HFFc6 (cell line): ENCODE measurements at places on chromosomes 6 and 20.

GRCh38 chr6:164996838-164997237 lies 312.6 kb downstream of the C6orf118 start:
- DNase-seq = no peak

- DNase-seq = no peak
Measured at GRCh38 chr20:10250902-10251301, 32.3 kb downstream of the SNAP25 start.

DNA sequence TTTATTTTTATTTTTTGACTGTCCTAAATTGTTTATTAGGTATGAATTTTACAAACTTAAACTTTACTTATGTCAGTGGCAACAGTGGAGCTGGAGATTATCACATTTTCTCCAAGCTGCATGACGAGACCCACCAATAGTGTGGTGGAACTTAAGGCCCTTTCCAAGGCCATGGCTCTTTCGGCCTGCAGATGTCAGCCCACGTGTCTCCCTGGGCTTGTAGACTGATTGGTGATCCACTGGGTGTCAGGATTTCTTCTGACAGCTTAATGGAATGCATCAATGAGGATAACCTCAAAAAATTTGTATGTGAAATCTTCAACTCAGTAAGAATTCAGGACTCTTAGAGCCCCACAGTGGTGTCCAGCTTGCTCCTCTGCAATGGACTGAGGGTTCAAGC lies 32.3 kb upstream of the OVOL2 start:
- no peak for DNase-seq

GRCh38 chr6:159056899-159057298 lies 12.1 kb upstream of the TAGAP start:
- no peak for DNase-seq

DNA sequence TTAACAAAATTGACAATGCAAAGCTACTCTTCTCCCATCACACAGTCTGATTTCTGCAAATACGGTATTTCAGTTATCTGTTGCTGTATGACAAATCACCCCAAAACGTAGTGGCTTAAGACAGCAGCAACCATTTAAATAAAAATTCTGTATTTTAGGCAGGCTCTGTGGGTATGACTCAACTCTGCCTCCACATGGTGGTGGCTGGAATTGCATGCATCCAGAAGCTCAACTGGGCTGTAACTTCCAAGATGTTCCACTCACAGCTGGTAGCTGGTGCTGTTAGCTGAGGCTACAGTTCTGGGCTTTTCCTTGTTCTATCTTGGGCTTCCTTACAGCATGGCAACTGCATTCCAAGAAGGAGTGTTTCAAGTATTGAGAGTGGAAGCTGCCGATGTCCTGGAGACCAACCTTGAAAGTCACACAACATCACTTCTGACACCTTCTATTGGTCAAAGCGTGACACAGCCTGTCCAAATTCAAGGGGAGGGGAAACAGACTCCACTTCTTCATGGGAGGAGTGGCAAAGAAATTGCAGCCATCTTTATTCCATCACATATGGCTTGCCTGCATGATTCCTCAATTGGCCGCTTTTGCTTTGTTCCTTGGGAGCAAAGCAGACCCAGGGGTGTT lies 39.7 kb upstream of the TULP1 start:
- DNase-seq = peak; percentile 36

DNA sequence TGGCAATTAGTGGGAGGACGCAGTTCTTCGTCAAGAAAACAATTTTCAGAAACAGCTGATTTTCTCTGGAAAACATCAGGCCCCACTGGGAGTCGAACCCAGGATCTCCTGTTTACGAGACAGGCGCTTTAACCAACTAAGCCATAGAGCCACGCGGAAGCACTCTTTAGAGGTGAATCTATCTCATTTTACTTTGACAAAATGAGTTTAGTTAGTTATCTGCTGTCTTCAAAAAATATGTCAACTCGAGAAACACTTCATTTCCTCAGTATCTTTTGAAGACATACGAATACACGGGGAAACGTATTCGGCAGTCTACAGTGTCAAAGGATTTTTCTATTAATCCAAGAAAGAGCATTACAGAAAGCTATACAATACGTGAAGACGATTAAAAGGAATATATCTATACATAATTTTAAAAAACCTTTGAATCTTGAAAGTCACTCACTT lies 26.7 kb downstream of the GPX6 start:
- DNase-seq = peak; percentile 81

DNA sequence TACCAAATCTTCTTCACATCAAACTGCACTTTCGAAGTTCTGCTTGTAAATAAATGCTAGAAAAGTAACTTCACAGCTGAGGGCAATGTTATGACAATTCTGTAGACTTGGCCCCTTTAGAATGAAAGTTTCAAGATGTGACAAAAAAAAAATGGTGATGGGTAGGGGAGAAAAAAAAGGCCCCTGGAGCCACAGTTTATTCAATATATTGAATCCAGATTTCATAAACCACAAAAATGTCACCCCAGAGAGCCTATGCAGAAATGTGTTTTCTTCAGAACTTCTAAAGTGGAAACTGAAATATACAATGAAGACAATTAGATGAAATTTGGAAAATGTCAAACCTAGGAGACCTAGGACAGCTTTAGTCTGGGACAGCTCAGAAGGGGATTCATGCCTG lies 143.1 kb downstream of the EDN3 start:
- DNase-seq = no peak

DNA sequence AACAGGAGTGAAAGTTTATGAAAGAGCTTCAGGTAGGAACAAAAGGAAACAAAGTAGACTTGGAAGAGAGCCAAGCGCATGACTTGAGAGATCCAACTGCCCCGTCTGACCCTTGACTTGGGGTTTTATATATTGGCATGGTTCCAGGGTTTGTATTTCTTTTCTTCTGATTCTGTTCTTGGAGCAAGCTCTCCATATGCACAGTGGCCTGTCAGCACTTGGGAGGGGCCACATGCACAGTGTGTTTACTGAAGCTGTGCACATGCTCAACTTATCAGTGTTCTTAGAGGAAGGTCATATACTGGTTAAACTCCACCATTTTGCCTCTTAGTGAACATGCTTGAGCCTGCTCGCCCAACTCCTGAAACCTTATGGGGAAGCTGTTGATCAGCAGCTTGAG lies 953.7 kb downstream of the TFAP2A start:
- DNase-seq = no peak

DNA sequence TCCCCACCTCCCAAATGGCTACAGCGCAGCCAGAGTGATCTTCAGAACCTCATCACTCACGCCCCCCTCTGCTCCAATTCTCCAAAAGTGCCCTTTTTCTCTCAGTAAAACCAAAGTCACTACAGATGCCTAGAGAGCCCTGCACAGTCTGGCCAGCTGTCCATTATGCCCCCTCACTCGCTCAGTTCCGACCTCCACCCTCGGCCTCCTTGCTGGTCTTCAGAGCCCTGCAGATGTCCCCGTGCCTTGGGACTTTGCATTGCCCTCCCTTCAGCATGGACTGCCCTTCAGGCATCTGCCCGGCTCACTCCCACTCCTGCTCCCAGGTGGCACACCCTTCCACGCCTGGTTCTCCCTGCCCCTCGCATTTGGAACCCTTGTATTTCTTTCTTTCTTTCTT lies 1.1 kb upstream of the RAET1E start:
- DNase-seq = no peak

GRCh38 chr6:129596522-129596921 lies 113.5 kb downstream of the ARHGAP18 start:
- no peak for DNase-seq

GRCh38 chr20:17843246-17844132 lies 125.1 kb downstream of the SNX5 start:
- peak; percentile 97 for DNase-seq

DNA sequence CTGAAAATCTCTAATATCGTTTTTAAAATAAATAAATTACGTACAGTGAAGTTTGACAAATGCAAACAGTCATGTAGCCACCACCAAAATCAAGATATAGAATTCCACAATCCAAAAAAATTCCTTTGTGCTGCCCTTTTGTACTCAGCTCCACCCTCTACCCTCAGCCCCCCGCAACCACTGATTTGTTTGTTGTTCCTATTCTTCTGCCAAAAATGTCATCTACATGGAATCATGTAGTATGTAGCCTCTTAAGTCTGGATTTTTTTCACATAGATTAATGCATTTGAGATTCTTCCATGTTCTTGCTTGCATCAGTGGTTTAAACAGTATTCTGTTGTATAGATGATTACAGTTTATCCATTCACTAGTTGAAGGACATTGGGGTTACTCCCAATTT lies 8.5 kb upstream of the REPS1 start:
- no peak for DNase-seq

DNA sequence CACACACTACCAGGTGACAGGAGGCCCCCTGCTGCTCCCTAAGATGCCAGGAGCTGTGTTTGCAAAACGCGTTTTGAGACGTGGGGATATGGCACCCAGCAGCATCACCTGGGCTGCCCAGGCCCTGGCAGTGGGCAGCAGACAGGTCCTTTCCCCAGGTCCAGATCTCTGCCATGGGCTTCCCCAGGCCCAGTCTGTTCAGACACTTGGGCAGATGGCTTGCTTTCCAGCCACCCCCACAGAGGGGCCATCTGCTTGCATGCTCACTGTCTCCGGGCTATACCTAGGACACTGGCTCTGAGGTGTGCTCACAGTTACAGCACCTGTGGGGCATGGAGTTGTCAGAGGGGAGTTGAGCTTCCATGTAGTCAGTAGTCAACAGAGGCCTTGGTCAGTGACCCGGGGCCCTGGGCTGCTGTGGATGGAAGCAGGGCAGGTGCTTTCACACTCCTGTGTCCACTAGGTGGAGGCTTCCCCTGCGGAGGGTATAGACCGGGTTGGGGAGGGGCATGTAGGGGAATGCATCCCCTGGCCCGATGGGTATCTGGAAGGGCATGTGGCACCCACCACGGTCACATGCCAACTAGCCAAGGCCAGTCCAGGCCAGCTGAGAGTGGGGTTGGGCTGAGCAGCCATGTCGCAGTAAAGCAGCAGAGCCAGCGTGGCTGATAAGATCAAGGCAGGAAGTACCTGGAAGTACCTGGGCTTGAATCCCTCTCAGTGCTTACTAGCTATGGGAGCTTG lies 185.4 kb upstream of the SLC24A3 start:
- DNase-seq = no peak

DNA sequence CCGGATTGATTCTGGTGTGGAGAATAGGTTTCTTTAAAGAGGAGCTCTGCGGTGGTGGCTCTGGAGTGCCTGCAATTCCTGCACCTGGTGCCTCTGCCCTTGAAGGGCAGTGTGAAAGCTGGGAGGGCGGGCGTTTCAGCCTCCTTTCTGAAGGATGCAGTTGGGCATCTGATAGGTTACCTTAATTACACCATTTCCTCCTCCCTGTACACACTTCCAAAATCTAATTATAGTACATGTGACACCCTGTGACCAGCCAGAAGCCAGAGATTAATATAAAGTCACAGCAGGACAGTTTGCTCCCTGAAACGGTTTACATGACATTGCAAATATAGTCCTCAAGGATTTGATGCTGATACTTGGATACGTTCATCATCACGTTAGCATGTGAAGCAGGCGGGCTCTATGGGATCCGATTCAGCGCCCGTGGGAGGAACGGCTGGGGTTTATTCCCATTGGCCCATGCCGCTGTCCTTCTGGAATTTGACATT lies 548.2 kb downstream of the QKI start:
- DNase-seq = no peak

- DNase-seq = peak; percentile 57
Measured at GRCh38 chr6:116118608-116119007, 7.3 kb downstream of the COL10A1 start.

GRCh38 chr6:16305788-16306187 lies 67.4 kb downstream of the GMPR start:
- DNase-seq = no peak

DNA sequence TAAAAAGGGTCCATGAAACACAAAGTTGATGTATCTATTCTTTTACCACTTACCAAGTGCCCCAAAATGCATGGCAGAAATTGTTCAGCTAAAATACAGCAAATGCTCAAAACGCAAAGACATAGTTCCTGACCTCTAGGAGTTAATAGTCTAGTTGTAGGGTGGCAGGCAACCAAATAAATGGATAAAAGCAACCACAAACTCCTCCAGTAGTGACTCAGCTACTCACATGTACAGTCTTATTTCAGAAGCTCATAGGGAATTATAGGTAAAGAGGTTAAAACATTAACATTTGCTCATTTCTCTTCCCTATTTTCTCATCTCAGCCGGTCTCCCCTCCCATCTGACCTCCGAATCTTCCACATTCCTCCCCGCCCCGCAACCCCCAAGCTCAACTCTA lies 143.9 kb upstream of the INSM1 start:
- DNase-seq = no peak

- DNase-seq = peak; percentile 79
Measured at GRCh38 chr6:141988954-141989705, 143.6 kb upstream of the GJE1 start.

- no peak for DNase-seq
Measured at GRCh38 chr20:56423886-56424285, 11.8 kb downstream of the CASS4 start.

DNA sequence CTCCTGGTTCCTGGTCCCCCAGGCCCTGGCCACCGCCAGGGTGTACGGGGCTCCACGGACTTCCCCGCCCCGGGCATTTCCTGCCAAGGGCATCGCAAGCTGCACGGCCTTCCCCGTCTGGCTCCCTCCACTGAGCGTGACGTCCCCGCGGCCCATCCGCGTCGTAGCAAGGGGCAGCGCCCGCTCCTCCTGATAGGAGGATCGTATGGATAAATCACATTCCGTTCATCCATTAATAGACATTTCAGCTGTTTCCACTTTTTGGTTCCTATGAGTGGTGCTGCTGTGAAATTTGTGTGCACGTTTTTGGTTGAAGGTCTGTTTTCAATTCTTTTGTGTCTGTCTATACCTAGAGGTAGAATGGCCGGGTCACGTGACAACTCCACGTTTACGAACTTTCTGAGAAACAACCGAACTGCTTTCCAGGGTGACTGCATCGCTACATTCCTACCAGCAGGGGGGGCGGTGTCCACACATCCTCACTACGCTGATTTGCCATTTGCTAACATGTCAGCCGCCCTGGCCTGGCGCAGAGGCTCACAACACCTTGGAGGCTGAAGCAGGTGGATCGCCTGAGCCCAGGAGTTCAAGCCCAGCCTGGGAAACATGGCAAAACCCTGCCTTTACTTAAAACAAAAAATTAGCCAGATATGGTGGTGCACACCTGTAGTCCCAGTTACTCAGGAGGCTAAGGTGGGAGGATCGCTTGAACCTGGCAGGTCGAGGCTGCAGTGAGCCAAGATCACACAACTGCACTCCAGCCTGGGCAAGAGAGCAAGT lies 37.7 kb downstream of the KCNQ2 start:
- peak; percentile 30 for DNase-seq

DNA sequence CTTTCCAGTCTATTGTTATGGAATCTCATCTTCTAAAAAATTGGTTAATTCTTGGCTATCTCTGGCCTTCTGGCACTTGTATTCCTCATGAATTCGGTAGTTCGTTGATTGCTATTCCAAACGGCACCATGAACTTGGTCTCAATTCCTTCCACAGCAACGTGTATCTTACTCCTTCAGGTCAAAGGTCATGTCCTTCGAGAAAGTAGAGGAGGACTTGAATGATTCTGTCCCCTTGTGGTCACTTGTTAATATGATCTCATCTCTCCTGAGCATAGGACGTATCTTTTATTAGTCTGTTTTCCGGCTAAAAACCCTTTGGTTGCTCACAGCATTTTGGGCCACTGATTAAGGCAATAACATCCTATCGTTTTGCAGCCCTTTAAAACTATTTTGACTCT lies 9.4 kb downstream of the TLDC2 start:
- no peak for DNase-seq
